MCF 10A (cell line): ENCODE measurements at places on chromosomes 1 and 21. TPM values are rescaled to one million over a fixed set of nuclear protein-coding genes. Genes with fewer than 3 reads are reported as not detected.

OLIG2 gene
- not detected in 2 replicates for total RNA-seq

TPTE gene
- total RNA-seq, result not detected in 2 replicates

EGLN1 gene
- 67.3 and 68.8 TPM in 2 replicates for total RNA-seq

DNA sequence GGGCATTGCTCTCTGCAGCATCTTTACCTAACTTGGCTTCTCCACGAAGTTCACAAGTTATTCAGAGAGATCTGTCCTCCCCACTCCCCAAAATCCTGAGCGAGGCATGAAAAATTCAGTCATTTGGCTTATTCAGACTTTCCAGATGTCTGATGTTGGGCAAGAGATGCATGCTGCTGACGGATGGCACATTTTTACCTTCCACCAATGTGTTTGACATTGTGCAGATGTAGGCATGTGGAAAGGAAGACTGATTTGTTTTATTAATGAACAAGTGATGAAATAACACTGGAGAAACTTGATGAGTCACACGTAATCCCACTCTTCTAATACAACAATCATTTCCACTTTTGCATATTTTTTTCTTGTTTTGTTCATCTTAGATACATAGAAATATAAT lies 86.7 kb downstream of the C1orf94 start:
- no peak for DNase-seq

- no peak for DNase-seq
Observed at GRCh38 chr1:91428182-91428798, 23.7 kb upstream of the HFM1 start.

- DNase-seq, result no peak
Observed at GRCh38 chr1:42463921-42464320, 835 bp downstream of the CCDC30 start.

- DNase-seq, result peak; percentile 76
Observed at GRCh38 chr1:202105571-202106339, 17.0 kb upstream of the GPR37L1 start.

DNA sequence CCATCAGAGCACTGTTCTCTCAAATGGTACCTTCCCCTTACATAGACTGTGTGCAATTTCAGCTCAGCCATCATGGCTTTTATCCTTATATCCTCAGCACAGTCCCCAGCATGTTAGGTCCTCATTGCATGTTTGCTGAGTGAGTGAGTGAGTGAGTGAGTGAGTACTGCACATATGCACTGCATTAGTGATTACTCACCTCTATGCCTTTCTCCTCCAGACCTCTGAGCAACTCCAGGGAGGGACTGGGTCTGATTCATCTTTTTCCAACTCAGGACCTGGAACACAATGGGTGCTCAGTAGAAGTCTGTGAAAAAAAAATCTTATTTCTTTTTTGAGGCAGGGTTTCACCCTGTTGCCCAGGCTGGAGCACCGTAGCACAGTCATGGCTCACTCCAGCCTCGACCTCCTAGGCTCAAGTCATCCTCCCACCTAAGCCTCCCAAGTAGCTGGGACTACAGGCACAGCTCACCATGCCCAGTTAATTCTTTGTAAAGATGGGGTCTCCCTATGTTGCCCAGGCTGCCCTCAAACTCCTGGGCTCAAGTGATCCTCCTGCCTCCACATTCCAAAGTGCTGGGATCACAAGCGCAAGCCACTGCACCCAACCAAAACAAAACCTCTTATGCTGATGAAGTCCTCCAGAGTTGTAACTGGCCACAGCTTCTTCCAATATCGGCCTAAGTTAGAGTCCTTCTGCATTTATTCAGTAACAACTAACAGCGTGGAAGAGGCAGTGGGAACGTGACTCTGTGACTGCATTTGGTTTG lies 23.7 kb downstream of the RNU5D-1 start:
- peak; percentile 84 for DNase-seq
